IMR-90 (cell line): ENCODE measurements at places on chromosomes 2 and 18. TPM values are rescaled to one million over a fixed set of nuclear protein-coding genes. Genes with fewer than 3 reads are reported as not detected.

The FSIP2 gene
- total RNA-seq: under 0.01 TPM in 1 of 2 replicates, not detected in the other

GRCh38 chr2:203566161-203566560, 31.1 kb upstream of the RAPH1 start:
- H3K27me3 ChIP-seq: no peaks in the 10 kb centered on the region
- DNase-seq: no peak
- H3K4me1 ChIP-seq: peaks cover 5% of the 10 kb centered on the region
- H3K36me3 ChIP-seq: no peaks in the 10 kb centered on the region

GRCh38 chr2:100615886-100616285, 53.1 kb downstream of the PDCL3 start:
- no peak overlapping the region for H3K27ac ChIP-seq
- no peak overlapping the region for H3K4me3 ChIP-seq
- no peaks in the 10 kb centered on the region for H3K4me1 ChIP-seq
- no peaks in the 10 kb centered on the region for H3K36me3 ChIP-seq
- H3K27me3 ChIP-seq: peaks cover 35% of the 10 kb centered on the region

- no peaks in the 10 kb centered on the region for H3K27me3 ChIP-seq
- no peaks in the 10 kb centered on the region for H3K4me1 ChIP-seq
- peak; percentile 29 for DNase-seq
- H3K36me3 ChIP-seq: no peaks in the 10 kb centered on the region
- no peak overlapping the region for H3K4me3 ChIP-seq
These were observed 114.1 kb downstream of the RIF1 start for GRCh38 chr2:151523850-151524249.

DNA sequence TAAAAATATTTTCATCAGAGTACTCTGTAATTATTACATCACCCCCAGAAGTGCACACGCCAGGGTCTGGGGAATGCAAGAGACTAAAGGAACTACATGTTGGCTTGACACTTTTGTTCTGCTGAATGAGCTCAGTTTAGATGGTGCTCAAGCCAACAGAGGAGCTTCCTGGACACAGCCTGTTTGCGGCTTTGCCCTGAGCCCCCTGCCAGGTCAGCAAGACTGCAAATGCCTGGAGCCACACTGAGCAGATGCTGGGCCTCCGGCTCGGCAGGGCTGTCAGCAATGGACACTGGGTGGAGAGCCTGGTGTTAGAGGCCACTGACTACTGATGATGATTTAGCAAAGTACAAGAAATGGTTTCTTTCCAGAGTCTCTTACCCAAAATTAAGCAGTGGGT, 31.9 kb downstream of the PTPN18 start:
- H3K27me3 ChIP-seq: no peaks in the 10 kb centered on the region
- no peaks in the 10 kb centered on the region for H3K36me3 ChIP-seq
- no peak overlapping the region for H3K27ac ChIP-seq
- H3K4me3 ChIP-seq: no peak overlapping the region

GRCh38 chr18:34280653-34281052, 55.9 kb upstream of the NOL4 start:
- H3K4me1 ChIP-seq: no peaks in the 10 kb centered on the region
- no peaks in the 10 kb centered on the region for H3K27me3 ChIP-seq
- no peak for DNase-seq
- no peak overlapping the region for H3K4me3 ChIP-seq
- H3K27ac ChIP-seq: no peak overlapping the region

DNA sequence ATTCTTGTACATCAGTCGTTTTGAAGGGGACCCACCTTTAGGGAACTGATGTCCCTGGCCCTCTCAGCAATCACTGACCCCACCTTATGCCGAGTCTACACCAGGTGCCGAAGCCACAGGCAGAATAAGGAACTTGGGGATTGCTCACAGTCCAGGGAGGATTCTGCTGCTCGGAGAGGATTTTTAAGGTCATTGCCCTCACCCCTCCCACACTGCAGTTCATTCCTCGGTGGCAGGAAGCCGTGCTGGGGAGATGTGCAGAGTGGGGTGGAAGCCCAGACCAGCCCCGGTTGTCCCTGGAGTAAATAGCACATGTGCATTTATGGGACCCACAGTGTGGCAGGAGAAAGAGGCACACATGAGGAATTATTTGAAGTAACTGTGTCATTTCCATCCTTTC, 50.4 kb downstream of the PLB1 start:
- H3K36me3 ChIP-seq: no peaks in the 10 kb centered on the region
- peaks cover 28% of the 10 kb centered on the region for H3K27me3 ChIP-seq
- H3K4me1 ChIP-seq: no peaks in the 10 kb centered on the region
- no peak overlapping the region for H3K4me3 ChIP-seq
- DNase-seq: no peak
- H3K27ac ChIP-seq: no peak overlapping the region

- no peak for DNase-seq
- H3K27ac ChIP-seq: no peak overlapping the region
- no peak overlapping the region for H3K4me3 ChIP-seq
- H3K4me1 ChIP-seq: no peaks in the 10 kb centered on the region
These were observed 88.0 kb downstream of the ZFP36L2 start for GRCh38 chr2:43138441-43138840.

DNA sequence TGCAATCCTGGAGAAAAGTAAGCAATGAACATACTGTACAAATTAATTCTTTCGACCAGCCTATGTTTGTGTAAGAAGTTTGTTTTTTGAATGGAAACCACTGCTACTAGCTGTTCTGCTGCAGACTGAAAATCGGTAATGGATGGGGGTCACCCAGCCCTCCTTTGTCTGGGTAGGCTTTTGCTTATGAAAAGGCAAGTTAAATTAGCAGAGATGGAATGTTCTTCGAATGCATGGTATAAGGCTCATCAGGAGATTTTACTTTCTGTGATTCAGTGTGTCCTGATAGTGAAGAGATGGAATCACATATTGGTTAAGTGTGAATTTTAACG, 53.8 kb downstream of the EEF1B2 start:
- H3K4me1 ChIP-seq: no peaks in the 10 kb centered on the region
- DNase-seq: no peak
- peaks cover 8% of the 10 kb centered on the region for H3K27me3 ChIP-seq
- H3K4me3 ChIP-seq: peak overlapping the region; percentile 28; the same call in 1 of the 2 replicates
- no peak overlapping the region for H3K27ac ChIP-seq
- no peaks in the 10 kb centered on the region for H3K36me3 ChIP-seq
